Esophagus squamous epithelium (tissue), 5 donors: ENCODE measurements at places on chromosomes 1 and 21.

GRCh38 chr1:119827010-119827409 lies 15.8 kb upstream of the REG4 start:
- no peak for DNase-seq

GRCh38 chr1:30872033-30872947 lies 36.3 kb downstream of the SDC3 start:
- no peak for DNase-seq

GRCh38 chr1:96164053-96164452 lies 557.5 kb upstream of the PTBP2 start:
- DNase-seq: no peak

DNA sequence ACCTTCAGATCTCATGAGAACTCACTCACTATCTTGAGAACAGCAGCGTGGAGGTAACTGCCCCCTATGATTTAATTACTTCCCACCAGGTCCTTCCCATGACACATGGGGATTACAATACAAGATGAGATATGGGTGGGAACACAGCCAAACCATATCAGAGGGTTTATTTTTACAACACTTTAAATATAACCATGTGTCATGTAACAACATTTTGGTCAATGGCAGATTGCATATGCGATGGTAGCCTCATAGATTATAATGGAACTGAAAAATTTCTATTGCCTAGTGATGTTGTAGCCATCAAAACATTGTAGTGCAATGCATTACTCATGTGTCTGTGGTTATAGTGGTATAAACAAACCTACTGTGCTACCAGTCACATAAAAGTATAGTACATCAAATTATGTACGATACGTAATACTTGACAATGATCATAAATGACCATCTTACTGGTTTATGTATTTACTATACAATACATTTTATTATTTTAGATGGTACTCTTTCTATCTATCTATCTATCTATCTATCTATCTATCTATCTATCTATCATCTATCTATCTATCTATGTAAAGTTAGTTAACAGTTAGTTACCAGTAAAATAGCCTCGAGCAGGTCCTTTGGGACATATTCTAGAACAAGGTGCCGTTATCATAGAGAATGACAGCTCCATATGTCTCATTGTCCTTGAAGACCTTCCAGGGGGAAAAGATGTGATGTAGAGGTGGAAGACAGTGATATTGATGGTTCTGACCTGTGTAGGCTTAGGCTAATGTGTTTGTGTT lies 12.6 kb upstream of the S100B start:
- no peak for DNase-seq

DNA sequence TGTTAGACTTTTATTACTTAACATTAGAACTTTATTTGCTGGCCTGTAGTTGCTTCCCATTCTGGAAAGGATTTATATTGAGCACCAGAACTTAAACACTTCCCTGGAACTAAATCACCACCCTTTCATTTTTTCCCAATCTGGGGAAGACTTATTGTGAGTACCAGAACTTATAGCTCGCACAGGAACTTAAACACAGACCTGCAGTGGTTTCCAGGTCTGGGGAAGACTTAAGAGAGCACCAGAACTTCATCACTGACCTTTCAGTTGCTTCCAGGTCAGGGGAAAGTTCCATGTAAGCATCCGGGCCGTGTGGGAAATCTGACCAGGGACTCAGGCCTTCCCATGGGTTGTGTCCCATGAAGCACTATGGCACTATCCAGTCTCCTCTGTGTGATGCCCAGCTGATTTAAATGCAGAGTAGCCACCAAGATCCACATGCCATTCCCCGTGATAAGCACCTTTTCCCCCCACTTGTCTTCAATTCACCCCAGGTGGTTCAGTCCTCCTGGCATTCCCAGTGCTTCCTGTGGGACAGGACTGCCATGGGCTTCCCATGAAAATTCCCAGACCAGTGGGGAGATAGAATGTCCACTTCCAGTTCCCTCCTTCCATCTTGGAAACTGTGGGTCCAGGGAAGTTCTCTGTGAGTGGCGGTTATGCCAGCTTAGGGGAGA lies 48.9 kb downstream of the C4BPA start:
- no peak for DNase-seq

DNA sequence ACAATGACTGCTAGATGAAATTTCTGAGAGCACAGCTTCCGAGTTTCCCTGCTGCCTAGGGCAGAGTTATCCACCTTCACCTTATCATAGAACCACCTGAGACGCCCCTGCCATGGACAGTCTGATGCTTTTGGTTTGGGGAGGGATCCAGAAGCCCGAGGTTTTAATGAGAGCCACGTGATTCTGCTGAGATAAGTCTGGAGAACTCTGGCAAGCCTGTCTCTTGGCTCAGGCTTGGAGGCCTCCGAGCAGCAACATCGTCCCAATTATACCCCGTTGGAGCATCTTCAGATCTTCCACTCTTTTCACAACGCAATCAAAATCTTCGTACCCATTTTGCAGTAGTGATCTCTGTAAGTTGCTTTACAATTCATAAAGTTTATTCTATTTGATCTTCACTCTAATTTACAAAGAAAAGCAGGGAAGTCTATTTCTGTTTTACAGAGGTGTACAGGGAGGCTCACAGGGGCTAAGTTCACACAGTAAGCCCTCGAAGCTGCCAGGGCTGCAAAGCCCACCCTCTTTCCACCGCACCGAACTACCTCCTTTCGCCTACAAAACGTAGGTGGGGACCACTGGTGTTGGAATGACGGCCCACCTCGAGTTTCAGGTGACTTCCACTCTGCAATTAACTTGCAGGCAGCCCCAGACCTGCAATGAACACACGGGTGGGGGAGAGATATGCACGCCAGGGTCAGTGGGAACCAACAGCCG lies 513 bp upstream of the HHAT start:
- no peak for DNase-seq

DNA sequence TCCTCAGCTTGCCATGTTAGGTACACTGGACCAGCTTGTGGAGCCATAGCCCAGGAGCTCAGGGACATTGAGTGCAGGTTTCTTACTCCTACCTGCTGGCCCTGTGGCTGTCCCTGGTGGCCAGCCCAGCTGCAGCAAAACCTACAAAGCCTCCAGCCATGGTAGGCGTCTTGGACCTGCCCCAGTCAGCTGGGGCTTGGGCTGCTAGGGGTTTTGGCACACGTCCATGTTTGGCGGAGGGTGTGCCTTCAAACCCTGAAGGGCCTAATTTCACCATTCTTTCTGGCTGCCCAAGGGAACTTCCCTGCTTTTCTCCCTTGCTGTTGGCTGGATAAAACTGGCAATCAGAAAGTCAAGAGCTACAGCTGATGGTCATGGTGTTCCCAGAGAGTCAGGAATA lies 25.4 kb downstream of the HMGCS2 start:
- no peak for DNase-seq

- DNase-seq: no peak
Measured at GRCh38 chr1:165342587-165342986, 13.9 kb downstream of the LMX1A start.

DNA sequence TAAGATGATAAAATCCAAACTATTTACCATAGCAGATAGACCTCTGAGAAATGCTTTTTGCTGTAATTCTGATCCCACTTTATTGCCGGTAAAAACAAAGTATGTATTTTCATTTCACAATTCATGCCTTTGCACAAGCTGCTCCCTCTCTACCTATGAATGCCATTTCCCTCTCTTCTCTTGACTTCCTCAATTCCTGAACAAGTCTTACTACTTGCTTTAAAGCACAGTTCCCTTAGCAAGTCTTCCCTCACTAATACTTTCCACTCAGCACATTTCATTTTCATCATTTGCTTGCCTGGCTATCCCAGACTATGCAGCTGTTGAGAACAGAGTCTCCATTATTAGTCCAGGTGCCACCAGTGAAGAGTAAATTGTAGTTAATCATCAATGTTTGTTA lies 13.8 kb downstream of the GPATCH2 start:
- no peak for DNase-seq

GRCh38 chr1:85569122-85569521 lies 11.4 kb upstream of the CCN1 start:
- DNase-seq: no peak

GRCh38 chr1:201795066-201795465 lies 33.9 kb upstream of the IPO9 start:
- DNase-seq: no peak

DNA sequence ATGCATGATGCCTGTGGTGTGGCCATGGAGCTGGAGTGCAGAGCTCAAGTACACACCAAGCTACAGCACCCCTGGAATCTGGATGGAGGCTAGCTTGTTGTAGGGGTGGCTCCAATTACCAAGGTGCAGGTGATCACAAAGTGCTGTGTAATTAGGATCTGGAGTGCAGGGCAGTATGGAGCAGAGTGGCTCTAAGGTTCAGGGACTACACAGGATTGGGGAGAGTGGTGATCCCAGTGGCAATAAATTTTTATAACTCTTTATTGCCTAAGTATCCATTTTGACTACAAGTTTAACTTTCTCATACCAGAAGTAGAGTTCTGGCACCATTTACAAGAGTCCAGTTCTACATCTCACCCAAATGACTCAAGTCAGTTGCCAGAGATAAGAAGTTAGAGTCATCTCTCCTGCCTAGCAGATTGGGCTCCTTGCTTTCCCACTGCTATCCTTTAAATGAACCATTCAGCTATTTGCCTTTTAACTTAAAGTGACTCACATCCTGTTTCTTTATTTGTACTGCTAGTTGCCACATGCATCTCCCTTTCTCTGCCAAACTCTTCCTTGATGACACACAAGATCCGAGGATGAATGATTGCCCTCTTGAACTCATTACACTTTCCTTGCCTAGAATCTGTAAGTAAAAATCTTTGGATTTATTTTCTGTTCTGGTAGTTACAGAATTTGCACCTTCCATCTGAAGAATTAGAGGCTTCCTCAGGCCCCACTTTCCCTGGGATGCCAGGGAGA lies 427.2 kb downstream of the KCNT2 start:
- no peak for DNase-seq
